ENCODE measurements at places on chromosomes 3 and 15.

DNA sequence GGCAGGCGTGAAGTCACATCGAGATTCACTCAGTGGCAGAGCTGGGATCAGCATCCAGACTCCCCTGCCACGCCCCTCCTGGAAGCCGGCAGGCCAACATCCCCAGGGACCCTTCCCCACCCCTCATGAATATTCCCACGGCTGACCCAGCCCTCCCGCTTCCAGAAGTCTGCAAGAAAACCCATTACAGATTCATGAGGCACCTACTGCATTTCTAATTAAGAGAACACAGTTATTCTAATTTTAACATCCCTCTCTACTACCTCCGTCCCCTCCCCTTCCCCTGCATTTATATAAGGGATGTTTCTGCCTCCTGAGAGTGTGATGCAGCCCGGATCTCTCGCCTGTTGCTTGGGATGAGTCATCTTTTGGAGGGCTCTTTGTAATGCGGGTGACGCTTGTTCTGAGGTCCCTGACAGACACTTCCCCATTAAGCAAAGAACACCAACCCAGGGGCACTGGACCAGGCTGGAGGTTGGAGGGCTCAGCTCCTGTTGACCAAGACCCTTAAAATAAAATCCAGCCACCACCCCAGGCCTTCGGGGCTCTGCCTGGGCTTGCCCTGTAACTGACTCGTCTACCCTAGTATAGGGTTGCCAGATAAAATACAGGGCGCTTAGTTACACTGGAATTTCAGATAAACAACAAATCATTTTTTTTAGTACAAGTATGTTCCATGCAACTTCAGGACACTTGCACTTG is 118.7 kb downstream of the NUP210 start:
- no peak for DNase-seq

DNA sequence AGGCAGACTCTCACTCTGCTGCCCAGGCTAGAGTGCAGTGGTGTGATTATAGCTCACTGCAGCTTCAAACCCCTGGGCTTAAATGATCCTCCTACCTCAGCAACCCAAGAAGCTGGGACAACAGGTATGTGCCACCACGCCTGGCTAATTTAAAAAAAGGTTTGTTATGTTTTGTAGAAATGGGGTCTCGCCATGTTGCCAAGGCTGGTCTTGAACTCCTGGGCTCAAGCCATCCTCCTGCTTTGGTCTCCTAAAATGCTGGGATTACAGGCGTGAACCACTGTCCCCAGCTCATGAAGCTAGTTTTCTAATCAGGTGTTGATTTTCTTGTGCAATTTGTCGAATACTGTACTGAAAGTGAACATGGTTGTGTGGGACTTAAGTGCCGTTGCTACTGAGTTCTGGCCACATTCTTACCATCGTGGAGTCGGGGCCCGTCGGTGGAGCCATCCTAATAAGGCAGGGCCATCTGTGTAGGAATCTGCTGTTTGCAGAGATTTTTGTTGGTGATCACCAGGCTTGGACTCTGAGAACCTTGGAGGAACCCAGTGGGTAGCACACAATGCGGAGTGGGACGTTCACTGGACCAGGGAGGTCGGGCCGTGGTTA is 193.2 kb downstream of the GOLGA6L6 start:
- no peak for DNase-seq

- no peak for DNase-seq
Measured at GRCh38 chr3:69868841-69869420, 129.7 kb downstream of the MITF start.

DNA sequence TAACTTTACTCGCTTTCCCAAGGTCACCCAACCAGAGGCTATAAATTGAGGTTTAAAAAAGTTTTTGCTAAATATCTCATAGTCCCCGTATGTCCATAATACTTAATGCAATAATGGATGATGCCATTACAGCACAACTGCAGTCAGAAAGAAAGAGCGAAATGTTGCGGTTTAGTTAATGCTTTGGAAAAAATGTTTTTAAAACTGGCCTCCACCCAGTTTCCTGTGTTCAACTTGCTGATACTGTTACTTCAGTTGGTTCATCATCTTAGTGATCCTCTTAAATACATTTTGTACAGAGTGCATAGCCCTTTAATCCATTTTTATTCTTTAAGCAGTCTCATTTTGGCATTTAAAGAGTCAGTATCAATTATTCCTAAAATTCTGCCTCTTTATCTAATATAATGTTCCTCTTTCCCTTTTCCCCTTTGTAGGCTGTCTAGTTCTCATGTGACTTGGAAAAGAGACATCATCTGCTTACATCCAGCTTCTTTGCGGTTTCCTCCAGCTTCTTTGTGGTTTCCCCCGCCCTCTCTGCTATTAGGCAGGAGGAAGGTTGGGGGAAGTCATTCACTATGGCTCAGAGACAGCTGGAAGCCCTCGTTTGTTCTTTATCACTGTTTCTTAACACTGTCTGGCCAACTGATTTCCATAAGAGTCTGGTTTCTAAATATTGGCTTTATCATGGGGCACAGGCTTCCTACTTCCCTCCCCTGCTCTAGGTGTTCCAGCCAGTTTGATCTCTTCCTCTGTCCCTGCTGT is 154.3 kb downstream of the GOLIM4 start:
- DNase-seq, result no peak

GRCh38 chr3:48694610-48695392 is 9.1 kb upstream of the NCKIPSD start:
- DNase-seq, result no peak

DNA sequence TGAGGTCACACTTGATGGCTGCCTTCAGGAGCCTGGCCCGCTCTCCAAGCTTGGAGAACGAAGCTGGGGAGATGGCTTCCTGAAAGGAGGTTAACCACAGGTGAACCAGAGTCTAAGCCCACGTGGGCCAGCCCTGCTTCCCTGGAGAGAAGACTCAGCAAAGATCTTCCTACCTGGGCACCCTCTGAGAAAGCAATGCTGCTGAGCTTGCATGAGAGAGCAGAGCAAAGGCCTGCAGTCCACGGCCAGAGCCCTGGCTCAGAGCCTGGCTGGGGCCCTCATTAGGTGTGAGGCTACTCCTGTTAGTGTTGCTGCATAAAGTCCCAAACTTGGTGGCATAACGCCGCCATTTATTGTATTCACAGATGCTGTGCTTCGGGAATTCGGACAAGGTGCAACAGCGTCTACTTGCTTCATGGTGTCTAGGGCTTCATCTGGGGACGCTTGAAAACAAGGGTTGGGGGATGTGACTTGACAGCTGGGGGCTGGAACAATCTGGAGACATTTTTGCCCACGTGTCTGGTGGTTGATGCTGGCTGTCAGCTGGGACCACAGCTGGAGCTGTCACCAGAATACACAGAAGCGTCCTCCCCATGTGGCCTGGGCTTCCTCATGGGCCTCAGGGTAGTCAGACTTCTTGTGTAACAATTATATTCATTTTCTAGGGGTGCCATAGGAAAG is 87.9 kb upstream of the MEF2A start:
- DNase-seq, result no peak

DNA sequence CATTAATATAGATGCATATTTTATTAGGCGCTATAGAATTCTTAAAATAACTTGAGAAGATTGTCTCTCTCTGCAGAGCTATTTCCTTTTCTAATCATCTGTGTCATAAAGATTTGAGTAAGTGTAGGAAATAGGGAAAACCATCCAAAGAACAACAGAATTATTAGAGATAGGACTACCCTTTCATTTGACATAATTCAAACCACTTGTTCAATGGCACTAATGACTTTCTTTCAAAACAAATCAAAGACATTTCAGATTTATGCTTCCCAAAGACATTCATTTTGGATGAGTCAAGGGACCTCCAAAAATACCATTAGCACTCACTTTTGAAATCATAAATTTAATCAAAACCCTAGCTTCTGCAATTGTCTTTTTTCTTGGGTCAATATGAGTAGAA is 29.5 kb downstream of the PRICKLE2 start:
- no peak for DNase-seq

DNA sequence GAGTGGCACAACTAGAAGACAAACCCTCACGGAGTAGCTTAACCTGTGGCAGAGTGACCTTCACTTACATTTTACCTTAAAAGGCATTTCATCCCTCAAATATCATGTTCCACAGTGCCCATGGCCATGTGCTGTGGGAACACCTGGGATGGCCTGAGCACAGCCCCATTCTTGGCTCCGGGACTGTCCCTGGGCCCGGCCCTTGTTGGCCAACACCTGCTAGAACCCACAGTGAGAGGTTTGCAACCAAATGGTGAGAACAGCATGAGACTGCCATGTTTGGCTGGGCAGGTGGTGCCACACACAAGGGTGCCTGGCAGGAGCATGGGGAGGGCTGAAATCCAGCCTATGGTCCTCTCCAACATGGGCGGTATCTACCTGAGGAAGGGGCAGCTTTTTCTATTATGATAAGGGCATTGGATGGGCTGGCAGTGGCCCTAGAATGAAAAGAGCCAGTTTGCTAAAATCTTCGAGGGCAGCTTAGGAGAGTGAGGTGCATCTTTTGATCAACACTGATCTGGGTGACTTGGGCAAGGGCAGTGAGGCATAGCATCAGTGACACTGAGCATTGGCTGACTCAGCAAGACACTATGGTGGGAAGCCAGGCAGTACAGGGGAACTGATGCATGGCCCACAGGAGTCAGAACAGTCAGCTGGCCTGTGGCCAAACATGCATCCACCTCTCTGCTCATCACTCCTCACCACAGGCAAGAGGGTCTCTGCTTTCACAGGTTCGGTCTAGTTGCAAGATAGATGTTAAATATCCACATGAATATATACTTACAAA is 53.9 kb downstream of the SYNM start:
- DNase-seq, result no peak

DNA sequence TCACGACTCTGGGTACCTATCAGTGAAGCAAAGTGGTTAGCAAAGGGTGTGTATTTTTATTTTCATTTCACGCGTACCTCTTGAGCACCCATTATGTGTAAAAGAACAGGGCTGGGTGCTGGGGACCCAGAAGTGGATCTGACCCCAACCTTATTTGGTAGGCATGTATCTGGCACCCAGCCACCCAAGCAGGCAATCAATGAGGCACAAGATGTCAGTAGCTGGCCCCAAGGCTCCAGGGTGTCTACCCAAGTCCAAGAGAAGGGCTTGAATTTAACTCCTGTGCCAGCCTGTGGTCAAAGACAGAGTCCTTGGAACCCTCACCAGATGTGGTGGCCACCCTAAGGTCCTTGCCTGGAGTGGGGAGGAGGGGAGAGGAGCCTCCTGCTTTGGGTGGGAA is 5.7 kb downstream of the PLEKHO2 start:
- no peak for DNase-seq

GRCh38 chr3:173403376-173403775 is 5.8 kb downstream of the NLGN1 start:
- no peak for DNase-seq

DNA sequence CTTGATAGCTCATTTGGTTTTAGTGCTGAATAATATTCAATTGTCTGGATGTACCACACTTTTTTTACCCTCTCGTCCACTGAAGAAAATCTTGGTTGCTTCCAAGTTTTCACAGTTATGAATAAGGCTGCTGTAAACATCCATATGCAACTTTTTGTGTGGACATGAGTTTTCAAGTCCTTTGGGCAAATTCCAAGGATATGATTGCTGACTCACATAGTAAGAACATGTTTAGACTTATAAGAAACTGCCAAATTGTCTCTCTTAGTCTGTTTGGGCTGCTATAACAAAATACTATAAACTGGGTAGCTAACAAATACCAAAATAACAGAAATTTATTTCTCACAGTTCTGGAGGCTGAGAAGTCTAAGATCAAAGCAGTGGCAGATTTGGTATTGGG is 59.5 kb upstream of the TNFSF10 start:
- no peak for DNase-seq

DNA sequence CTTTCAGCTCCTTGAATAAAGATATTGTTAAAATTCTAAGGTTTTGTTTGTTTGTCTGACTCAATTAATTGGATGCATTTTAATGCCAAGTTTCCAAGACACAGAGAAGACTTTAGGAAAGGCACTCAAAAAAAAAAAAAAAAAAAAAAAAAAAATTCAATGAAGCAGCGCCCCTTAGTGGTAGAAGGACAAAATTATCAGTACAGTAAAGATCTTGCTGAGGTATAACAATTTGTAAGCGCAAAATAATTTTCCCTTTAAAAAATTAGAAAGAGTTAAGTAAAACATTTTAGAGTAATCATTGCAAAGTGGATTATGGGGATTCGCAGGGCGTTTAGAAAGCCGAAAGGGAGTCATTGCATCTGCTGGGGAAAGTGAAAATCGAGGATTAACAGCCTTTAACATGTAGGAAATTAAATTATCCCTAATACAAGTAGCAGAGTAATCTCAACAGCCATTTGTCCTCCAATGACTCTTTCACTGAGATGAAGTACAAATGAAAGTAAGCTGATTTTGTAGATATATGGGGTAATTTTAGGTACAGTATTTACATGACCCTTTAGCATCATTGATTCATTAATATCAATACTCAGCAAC is 5.8 kb upstream of the DIS3L start:
- DNase-seq, result no peak

DNA sequence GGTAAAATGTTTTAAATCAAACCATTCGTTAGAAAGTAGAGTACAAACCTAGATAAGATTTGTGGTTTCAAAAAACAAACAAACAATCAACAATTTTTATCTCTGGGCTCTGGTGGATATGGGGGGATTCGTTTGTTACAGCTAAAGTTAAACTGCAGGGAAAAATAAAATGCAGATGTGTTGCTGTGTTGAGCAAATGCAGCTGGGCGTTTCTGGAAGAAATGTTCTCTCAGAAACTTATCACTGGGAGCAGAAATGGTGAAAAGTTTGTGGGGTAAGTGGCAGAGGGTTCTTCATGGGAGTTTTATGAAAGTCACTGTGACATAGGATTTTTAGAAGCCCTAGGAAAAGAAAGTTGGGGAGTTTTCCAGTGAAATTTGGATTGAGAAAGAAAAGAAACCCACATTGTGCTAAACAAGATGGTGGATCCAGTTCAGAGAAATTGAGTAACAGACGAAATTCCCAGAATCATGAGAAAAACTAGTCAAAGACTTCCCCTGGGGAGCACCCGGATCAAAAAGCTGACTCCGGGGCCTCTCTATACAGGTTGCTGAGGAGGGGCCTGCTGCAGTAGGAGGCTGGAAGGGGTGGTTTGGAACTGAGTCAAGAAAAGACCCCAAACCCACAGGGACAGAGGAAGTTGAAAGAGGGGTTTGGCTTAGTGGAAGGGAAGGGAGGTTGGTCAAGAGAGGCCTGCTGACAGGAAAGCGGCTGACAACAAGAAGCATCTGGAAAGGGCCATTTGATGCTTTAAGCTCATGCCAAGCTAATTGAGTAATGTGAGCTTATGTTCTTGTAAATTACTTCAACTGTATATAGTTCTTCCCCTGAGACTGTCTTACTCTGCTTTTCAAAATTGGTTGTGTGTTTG is 108.7 kb downstream of the RARB start:
- DNase-seq, result no peak

- DNase-seq, result no peak
Measured at GRCh38 chr15:96217983-96218382, 112.5 kb upstream of the NR2F2 start.

GRCh38 chr3:98743071-98743470 is 20.1 kb upstream of the ST3GAL6 start:
- no peak for DNase-seq

DNA sequence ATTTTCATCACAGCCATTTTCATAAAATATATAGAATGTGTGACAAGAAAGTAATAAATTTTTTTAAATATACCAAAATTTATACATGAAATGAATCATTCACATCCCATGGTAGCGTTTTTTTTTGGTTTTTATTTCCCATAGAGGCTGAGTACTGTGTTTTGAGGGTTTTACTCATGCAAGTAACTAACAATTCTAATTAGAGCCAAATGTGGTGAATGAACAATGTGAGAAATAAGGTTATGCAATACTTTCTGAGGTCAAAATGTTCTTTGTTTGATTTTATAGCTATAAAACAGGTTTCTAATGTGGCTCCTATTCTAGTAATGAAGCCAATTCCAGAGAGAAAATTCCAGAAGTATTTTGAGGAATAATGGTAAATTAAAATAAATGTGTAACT is 386.8 kb downstream of the TBC1D5 start:
- DNase-seq, result no peak

- no peak for DNase-seq
Measured at GRCh38 chr3:96961576-96961975, 147.2 kb downstream of the EPHA6 start.

Data from activated CD4-positive, alpha-beta T cell treated with anti-CD3 and anti-CD28 coated beads for 48 hours (primary cell).